ENCODE measurements at places on chromosomes 4 and X.

- DNase-seq = no peak
Observed at GRCh38 chr4:33160126-33160525, 2440.0 kb downstream of the PCDH7 start.

- DNase-seq = no peak
Observed at GRCh38 chrX:41043674-41044345, 41.4 kb upstream of the USP9X start.

- no peak for DNase-seq
Observed at GRCh38 chr4:82508806-82509428, 52.9 kb downstream of the TMEM150C start.

- DNase-seq = no peak
Observed at GRCh38 chrX:123779908-123780396, 47.1 kb upstream of the THOC2 start.

DNA sequence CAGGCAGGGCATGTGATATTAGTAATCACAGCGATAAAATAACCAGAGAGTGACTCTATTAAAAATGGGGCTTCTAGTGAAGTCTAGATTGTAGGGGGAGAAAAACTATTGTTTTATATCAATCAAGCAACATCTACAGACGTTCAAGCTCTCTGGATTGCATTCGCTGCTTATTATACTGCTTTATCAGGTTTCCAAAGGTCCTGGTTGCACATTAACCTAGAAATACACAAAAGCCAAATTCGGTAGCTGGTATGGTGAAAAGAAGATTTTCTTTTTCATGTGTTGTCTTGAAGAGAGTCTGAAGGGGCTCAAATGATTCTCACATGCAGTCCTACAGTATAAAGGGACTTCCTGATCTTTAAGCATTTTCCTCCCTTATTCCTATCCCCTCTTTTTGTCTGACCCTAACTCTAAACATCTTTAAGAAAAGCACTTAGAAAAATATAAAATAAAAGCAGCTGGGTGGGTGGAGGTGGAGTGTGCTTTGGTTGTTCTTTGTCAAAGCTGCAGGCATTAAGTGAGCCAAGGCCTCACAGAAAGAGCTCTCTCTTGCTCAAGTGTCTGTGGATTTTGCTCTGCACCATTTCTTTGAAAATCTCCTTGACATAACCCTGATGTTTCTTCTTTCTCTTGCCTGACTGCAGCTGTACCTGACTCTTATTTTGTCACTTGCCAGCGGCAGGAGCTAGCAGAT, 46.1 kb downstream of the MID1IP1 start:
- DNase-seq = no peak

DNA sequence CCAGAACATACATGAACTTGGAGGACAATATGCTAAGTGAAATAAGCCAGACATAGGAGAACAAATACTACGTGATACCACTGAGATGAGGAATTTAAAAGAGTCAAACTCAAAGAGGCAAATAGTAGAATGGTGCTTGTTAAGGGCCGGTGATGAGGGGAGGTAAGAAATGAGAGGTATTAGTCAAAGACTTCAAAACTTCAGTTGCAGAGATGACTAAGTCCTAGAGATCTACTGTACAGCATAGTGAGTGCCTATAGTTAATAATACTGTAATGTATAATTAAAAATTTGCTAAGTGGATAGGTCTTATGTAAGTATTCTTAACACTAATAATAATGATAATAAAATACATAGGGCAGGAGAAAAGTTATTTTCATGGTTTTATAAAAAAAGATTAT, 126.9 kb upstream of the VEGFC start:
- DNase-seq = no peak

- no peak for DNase-seq
Observed at GRCh38 chr4:115325836-115326235, 212.4 kb upstream of the NDST4 start.

DNA sequence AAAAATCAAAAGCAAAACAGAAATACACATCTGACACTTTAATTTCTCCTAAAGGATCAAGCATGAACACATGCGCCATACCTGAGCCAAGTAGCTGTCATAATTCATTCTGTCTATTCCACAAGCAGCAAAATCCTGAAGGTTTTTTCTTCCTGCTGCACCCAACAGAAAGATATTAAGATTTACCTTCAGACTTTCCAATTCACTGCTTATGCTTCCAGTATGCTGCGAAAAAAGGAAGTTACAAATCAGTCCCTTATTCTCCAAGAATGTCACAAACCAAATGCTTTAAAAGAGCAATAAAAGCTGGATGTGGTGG, 29.2 kb upstream of the FGFBP2 start:
- DNase-seq = no peak

- DNase-seq = no peak
Observed at GRCh38 chr4:186765138-186765537, 41.5 kb upstream of the FAT1 start.

DNA sequence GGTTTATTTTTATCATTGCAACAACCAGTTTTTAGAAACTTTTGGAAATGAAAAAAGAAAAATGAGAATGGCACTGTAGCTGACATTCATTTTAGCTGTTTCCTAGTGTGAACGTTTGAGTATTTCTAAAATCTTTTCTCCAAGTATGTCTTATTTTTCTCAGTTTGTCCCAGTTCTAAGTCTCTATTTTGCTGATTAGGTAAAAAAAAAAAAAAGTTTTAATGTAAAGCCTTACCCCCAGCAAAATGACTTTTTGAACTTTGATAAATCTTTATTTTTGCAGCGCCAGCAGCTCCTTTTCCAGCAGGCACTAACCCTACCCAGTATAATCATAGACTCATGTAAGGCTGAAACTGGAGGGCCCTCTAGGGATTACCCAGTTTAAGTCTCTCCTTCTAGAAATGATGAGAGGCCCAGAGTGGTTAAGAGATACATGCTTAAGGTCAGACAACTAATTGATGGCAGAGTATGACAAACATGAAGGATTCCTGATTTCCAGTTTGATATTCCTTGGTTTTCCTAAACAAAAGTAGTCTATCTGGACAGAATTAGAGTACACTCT, 84.3 kb upstream of the SLC4A4 start:
- DNase-seq = no peak

DNA sequence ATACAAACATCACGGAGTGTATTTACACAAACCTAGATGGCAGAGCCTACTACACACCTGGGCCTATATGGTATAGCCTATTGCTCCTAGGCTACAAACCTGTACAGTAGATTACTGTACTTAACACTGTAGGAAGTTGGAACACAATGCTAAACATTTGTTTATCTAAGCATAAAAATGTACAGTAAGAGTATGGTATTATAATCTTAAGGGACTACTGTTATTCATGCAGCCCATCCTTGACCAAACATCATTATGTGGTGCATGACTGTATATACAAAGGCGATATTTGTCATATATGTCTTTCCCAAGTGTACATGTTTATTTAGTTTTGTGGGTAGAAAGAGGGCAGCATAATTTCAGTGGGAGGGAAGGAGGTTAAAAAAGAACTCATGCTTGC, 177.7 kb upstream of the FSTL5 start:
- no peak for DNase-seq

DNA sequence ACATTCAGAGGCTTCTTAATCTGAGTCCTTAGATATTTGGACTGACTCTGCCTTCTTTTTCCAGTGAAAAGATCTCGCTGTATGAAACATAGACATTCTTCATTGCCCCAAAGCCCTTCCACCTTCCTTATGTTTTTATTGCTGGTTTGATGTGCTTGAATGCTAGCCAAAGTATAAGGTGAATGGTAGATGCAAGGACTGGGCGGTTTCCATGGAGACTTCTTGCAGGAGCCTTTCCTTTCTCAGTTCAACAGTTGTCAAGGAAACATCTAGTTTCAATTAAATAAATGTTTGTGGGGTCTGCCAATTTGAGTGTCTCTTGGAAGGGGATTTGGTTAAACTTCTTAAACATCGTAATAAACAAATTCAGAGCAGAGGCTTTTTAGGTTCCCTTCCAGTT, 46.0 kb downstream of the REPS2 start:
- no peak for DNase-seq

DNA sequence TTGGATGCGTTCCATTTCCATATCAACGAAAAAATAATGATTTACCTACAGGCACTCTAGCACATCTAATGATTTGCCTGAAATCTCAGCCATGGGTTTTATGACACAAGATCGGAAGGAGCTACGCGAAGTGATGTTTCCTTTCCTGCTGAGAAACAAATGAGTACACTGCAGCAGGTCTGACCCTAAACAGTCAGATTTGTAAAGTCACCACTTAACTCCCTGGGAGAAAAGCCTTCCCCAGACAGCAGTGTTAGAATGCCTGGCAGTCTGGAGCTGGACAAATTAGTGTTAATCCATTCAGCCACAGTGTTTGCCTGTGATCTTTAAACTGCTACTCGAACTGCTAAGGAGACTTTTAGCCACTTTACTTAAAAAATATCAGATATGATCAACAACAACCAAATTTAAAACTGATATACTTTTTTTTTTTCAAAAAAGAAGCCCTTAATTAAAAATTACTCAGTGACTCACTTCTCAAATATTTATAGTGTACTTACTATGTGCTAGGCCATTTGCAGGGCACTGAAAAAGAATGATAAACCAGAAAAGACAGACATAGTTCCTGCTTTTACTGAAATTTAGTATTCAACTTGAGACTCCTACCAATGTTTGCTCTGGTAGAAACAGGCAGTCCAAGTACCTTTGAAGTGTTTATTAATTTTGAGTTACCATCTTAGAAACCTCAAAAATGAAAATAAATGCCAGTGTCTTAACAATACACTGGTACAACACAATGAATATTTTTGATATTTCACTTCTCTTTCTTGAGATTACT, 104.5 kb downstream of the SHISA3 start:
- no peak for DNase-seq

- DNase-seq = no peak
Observed at GRCh38 chr4:13876131-13876530, 248.6 kb upstream of the BOD1L1 start.

DNA sequence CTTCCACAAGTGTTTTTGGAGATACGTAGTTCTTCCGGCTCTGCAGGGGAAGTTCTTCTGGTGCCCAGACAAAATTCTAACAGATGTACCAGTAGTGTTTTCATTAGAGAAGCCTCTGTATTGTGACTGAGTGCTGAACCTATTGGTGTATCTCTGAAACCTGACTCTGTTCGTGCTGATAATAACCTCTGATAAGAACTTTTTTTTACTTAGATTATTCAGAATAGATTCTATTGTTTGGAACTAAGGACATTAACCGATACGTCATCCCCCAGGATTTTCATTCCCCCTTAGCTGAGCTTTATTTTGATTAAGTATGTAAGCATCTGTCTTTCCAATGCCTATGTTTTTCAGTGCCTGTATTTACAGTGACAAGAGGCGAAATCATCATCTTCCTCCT, 362.9 kb downstream of the PDGFC start:
- no peak for DNase-seq

DNA sequence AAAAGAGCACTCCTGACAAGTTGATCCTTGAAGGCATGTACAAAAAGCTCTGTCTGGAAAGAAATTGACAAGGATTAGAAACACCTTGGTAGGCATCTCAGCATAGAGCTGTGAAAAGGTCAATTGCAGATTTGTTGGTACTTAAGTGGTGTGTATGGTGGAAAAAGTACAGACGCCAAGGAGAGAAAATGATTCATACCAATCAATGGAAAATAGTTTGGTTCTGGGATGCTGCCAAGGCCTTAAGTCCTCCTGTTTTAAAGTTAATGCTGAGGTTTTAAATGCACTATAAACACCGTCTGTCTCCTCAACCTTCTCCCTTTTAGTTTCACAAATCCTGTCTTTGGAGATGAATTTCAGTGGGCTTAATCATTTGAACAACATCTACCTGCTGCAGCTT, 524.1 kb downstream of the IL15 start:
- DNase-seq = no peak

DNA sequence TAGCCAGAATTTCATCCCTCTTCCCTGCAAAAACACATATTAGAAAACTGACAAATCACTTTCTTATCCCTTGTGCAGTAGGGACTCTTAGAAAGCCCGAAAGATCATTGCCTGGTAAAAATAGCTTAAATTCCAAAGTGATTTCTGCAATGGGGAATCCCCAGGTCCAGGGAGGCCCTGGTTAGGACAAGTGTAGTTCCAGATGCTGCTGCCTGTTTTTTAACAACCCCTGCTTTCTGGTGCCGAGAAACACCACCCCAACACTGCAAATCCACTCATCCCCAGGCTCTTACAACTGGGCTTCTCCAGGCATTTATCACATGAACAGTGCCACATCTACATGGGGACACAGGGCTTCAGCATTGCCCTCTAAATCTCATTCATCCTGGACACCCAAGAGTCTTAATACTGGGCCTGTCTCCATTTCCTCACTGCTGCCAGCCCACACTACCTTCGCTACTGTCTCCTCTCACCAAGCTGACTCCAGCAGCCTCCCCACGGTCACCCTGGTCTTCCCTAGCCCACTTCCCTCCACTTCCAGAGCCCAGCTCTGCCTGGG, 112.2 kb upstream of the PSAPL1 start:
- DNase-seq = no peak

- DNase-seq = no peak
Observed at GRCh38 chr4:101349801-101350064, 2.4 kb upstream of the PPP3CA start.

DNA sequence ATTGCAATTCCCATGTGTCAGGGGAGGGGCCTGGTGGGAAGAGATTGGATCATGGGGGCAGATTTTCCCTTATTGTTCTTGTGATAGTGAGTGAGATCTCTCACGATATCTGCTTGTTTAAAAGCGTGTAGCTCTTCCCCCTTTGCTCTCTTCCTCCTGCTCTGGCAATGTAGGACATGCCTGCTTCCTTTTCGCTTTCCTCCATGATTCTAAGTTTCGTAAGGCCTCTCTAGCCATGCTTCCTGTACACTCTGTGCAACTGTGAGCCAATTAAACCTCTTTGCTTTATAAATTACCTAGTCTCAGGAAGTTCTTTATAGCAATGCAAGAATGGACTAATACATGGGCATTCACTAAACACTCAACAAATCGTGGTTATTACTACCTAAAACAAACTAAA, 37.2 kb upstream of the PAPSS1 start:
- DNase-seq = no peak

GRCh38 chrX:2967998-2968909, 38.1 kb upstream of the ARSH start:
- no peak for DNase-seq

DNA sequence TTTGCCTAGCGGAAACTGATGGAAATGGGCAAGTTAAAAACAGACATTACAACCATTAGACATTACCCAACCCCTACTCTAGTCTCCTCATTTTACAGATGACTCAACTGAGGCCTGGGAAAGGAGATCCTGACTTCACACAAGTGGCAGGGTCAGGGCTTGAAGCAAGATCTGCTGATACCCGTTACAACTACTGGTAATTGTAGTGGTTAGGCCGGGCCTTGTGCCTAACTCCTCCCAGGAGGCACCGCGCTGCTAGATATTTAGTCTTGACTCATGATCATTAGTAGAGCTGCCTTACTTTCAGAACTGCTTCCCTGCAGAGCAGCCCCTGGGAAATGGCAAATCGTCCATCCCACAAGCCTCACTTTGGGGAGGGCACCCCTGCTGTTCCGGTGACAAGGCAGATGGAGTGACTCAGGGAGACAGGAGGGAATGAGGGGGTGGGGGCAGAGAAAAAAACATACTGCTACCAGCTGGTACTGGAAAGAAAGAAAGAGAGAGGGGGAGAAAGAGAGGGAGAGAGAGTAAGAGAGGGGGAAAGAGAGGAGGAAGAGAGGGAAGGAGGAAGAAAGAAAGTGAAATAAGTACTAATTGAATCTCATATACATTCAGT, 12.2 kb downstream of the ARHGEF6 start:
- DNase-seq = peak; percentile 40

Data from activated CD8-positive, alpha-beta memory T cell treated with anti-CD3 and anti-CD28 coated beads, Interleukin-2, amount 50 U/mL, for 4 hours (primary cell).